ENCODE measurements at places on chromosomes 12 and 14. TPM values are rescaled to one million over a fixed set of nuclear protein-coding genes. Genes with fewer than 3 reads are reported as not detected.
A peak's percentile ranks its signal among the peaks of the same experiment; 100 is the strongest.

Gene NUDT4
- total RNA-seq = 56.8 TPM

Gene AACS
- total RNA-seq = 27.5 TPM

Gene TMEM119
- not detected for total RNA-seq

DNA sequence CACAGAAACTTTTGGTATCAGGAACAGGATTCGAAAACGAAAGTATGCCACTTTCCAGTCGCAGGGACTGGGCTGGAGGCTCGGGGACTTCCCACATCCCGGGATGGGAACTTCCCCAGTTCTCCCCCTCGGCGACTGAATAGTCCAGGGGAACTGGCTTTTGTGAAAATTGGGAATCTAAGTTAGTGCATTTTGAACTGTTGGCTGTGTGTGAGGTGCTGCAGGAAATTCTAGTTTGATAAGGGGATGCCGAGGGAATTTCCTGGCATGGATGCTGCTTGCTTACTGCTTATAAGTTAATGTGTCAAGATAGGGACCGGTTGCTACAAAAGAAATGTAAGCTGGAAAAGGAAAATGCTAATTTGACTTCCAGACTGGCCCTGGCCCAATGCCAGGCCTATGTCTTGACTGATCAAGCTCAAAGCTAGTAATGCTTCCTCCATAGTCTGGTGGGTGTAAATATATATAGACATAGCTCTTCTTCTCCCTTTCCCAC is 73.4 kb upstream of the EIF5 start:
- DNase-seq = no peak

DNA sequence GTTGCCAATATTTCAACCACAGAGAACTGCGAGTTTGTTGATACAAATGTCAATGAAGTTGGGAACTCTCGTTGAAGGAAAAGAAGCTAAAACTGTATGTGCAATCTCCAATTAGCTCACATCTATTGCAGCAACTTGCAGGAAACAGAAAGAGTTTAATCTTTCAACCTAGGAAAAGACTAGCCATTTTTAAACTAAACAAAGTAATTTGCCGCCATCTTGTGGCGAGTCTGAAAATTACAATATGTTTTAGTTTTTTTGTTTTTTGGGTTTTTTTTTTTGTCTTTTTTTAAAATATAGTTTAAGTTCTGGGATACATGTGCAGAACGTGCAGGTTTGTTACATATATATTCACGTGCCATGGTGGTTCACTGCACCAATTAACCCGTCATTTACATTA is 131.2 kb upstream of the FOXG1 start:
- DNase-seq = peak; percentile 7

Gene IL23A
- 20.5 TPM for total RNA-seq

Gene ADAM21
- not detected for total RNA-seq

- no peak for DNase-seq
Measured at GRCh38 chr14:70897464-70897863, 9.8 kb upstream of the PCNX1 start.

DNA sequence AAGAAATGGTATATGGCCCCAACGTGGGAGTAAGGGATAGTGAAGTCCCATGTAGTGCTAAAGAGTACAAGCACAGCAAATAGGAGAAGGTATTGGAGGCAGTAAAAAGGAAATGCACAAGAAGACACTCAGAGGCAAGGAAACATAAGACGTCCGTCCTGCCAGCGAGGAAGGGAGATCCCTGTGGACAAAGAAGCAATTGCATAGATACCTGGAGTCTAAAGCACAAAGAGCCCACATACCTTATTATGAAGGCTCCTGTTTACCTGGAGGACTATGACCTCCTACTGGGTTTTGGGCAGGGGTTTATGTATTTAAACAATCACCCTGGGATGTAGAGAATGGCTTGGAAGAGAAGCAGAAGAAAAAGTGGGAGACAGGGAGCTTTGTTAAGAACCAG is 341.2 kb upstream of the DCN start:
- no peak for DNase-seq

GRCh38 chr12:101802486-101802885 is 28.3 kb downstream of the GNPTAB start:
- DNase-seq = no peak

DNA sequence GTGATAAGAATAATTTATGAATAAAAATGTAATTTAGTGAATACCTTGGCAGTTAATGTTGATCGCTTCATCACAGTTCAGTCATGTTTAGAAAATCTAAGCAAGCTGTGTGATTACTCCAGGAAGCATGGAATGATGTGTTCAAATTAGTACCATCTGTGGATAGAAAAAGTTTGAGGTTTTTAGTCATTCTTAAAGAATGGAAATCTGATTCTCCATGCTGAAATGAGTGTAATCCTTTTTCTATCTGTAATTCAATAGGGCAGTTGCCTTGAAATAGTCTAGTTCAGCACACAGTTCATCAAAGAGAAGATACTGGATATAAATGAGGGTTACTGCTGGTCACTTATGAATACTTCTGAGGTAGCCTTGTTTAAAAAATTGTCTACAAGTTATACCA is 127.2 kb upstream of the MYF6 start:
- no peak for DNase-seq

DNA sequence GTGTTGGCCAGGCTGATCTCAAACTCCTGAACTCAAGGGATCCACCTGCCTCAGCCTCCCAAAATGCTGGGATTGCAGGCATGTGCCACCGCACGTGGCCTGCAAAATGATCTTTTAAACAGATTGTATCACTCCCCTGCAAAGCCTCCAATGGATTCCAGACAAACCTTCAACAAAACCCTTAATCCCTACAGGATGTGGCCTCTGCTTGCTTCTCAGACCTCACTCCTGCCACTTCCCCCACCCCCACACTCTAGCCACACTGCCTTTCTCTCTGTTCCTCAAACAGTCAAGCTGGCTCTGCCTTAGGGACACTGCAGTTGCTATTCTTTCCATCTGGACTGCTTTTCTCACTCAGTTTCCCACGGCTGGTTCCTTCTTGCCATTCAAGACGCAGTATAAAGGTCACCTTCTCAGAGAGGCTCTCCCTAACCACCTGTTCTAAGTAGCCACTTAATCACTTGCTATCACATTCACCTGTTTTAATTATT is 47.3 kb upstream of the TMED10 start:
- peak; percentile 64 for DNase-seq

Gene PMCH
- total RNA-seq = not detected

Gene AQP6
- not detected for total RNA-seq

Measured in B cell (primary cell).